ENCODE measurements at places on chromosomes 11 and 22.

DNA sequence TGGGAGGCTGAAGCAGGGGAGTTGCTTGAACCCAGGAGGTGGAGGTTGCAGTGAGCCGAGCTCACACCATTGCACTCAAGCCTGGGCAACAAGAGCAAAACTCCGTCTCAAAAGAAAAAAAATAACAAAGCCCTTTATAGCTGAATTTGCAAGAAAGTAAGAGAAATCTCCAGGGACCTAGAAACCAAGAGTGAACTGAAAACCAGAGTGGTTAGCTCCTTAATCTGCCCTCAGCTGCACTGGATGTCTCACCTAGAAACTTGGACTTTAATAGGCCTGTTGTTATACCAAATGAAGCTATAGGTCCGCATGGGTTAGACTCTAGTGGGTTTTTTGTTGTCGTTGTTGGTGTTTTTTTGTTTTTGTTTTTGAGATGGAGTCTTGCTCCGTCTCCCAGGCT lies 4.1 kb downstream of the NEU3 start:
- DNase-seq = no peak

GRCh38 chr11:111823131-111823530 lies 48.2 kb downstream of the ALG9 start:
- DNase-seq = no peak

DNA sequence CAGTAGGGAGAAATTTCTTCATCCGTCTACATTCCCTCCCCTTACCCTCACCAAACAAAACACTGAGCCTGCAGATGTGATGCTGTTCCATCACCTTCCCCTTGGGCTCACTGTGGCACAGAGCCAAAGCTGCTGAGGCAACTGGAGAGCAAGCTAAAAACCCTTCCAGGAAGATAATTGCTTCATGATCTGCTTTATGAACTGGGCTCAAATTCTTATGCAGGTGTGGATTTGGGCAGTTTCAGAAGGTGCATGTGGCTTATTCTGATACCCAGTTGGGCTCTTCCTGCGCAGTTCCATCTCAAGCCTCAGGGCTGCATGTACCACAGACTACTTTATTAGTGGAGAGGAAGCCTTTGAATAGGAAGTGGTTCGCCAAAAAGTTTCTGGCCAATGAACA lies 58.3 kb downstream of the AAMDC start:
- DNase-seq = no peak

- DNase-seq = no peak
Measured at GRCh38 chr22:44898236-44898635, 111.6 kb downstream of the PHF21B start.

DNA sequence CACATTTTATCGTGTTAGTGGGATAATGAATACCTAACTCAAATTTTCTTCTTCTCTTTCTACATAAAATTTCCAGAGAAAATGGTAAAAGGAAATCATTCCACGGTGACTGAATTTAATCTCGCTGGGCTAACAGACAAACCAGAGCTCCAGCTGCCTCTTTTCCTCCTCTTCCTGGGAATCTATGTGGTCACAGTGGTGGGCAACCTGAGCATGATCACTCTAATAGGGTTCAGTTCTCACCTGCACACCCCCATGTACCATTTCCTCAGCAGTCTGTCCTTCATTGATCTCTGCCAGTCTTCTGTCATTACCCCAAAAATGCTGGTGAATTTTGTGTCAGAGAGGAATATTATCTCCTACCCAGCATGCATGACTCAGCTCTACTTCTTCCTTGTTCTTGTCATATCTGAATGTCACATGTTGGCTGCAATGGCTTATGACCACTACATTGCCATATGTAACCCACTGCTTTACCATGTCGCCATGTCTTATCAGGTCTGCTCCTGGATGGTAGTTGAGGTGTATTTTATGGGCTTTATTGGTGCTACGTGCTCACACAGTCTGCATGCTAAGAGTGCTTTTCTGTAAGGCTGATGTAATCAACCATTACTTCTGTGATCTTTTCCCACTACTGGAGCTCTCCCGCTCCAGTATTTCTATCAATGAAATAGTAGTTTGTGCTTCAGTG lies 24.1 kb downstream of the OR10D3 start:
- DNase-seq = no peak
